ENCODE measurements at places on chromosomes 3 and 15.
A peak's percentile ranks its signal among the peaks of the same experiment; 100 is the strongest.

- no peak for DNase-seq
These were observed 94.3 kb downstream of the IGF2BP2 start for GRCh38 chr3:185730550-185730949.

- no peak for DNase-seq
These were observed 273.9 kb downstream of the IGSF11 start for GRCh38 chr3:118760585-118761290.

GRCh38 chr15:78421238-78421965 is 16.6 kb upstream of the IREB2 start:
- no peak for DNase-seq

GRCh38 chr3:126613479-126614188 is 41.3 kb downstream of the TXNRD3 start:
- no peak for DNase-seq

GRCh38 chr15:68220967-68221366 is 8.6 kb downstream of the CLN6 start:
- DNase-seq: no peak

DNA sequence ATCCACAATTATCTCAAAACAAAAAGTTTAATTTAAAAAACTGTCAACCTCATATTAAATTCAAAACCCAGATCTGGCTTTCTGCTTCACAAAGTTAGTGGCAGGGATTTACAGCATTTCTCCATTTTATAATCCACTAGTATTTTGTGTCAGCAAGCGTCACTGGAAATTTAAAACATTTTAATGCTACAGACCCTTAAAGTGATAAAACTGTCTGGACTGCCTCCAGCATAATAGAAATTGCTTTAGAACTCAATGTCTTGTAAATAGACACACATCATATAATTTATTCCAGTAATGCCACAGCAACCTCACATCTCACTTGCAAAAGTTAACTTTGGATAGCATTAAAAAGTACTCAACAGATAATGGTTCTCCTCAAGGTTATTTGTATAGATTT is 116.1 kb downstream of the ULK4 start:
- DNase-seq: no peak

DNA sequence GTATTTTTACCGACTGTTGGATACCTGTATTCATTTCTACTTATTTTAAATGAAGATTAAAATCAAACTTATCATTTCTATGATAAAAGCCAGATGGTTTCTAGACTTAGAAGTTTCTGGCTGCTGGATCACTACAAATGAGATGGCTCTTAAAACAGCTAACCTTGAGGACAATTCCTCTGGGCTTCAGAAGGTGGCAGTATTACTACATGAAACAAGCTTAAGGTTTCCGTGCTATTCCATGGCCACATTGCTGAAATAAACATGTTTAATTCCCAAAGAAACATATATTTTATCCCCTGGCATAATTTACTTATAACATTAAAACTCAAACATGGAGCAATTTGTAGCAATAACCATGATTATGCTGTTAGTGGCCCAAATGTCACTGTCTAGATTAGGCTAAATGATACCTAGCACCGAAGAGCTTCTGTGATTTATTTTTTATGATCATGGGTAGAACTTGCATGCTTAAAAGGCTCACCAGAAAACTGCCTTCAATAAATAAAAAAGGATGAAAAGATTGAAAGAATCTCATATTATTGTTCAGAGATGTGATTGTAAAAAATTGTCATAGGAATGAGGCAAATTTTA is 204.0 kb upstream of the NANOGP8 start:
- peak; percentile 65 for DNase-seq

- DNase-seq: no peak
These were observed 284.5 kb downstream of the XXYLT1 start for GRCh38 chr3:194986208-194987043.

- no peak for DNase-seq
These were observed 70.5 kb downstream of the NME9 start for GRCh38 chr3:138259126-138259525.

- DNase-seq: peak; percentile 82
These were observed at the start of gene C15orf61 for GRCh38 chr15:67521029-67521782. Gene C15orf61, plus strand, starts transcription at chr15:67521131. Its CDS starts 118 bp downstream, at chr15:67521249.

DNA sequence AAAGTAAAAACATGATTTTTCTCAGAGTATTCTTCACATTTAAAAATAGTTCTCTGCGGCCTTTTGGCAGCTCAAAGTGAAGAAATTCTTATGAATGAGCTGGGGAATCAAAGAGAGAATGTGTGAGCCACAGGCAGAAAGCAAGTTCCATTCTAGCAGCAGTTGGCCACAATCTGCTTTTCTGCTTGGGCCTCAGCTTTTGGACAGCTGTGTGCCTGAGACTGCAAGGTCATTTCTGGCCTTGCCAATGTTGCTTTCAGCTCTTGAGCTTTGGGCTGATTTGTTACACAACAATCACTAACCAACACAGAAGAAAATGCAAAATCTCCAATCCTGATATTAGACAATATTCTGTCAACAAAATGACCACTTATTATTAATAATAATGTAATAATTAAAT is 14.4 kb upstream of the TM4SF4 start:
- DNase-seq: no peak

DNA sequence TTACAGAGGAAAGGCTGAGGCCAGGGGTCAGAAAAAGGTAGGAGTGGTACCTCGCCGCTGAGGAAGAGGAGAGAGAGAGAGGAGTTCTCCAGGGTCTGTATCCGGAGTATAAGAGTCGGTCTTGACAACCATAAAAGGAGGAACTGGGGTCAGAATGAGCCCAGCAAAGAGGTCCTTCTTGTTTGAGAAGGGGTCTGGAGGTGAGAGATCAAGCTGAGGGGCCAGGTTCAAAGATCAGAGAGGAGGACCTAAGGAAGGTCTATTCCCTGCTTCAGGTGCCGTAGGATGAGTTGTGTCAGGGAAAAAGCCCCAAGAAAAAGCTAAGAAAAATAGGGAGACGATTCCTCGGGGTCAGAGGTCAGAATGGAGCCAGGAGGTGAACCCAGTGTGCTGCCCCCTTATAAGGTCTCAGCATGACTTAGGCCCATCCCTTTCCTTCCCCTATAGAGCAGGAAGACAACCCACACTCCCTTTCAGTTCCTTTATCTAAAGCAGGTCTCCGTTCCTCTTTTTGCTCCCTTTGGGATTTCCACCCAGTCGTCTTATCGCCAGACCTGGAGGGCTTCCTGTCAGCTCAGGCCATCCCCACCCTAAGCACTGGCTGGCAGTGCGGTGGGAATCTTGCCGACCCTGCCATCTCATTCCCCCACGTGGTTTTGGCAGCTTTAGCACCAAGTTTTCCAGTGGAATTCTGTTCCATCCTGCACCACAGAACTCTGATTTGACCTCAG is 651 bp downstream of the MTMR14 start:
- DNase-seq: no peak

- DNase-seq: no peak
These were observed 489.8 kb upstream of the PROK2 start for GRCh38 chr3:72274493-72275330.

- no peak for DNase-seq
These were observed 247.1 kb upstream of the LMCD1 start for GRCh38 chr3:8254489-8254888.

DNA sequence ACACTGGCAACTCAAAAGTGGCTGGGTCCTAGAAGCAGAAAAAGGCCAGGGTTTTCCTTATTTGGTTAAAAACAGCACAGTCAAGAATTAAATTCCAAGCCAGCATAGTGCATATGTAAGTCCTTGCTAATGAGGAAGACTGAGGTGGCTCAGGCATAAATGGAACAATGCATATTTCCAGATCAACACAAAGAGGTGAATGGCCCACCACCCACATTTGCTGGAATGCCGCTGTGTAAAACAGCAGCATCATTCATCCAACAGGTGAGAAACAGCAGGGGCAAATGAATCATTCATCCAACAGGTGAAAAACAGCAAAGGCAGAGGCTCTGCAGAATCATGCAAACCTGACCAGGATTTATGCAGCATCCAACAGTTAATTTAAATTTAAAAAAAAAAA is 32.9 kb downstream of the GPR176 start:
- no peak for DNase-seq

DNA sequence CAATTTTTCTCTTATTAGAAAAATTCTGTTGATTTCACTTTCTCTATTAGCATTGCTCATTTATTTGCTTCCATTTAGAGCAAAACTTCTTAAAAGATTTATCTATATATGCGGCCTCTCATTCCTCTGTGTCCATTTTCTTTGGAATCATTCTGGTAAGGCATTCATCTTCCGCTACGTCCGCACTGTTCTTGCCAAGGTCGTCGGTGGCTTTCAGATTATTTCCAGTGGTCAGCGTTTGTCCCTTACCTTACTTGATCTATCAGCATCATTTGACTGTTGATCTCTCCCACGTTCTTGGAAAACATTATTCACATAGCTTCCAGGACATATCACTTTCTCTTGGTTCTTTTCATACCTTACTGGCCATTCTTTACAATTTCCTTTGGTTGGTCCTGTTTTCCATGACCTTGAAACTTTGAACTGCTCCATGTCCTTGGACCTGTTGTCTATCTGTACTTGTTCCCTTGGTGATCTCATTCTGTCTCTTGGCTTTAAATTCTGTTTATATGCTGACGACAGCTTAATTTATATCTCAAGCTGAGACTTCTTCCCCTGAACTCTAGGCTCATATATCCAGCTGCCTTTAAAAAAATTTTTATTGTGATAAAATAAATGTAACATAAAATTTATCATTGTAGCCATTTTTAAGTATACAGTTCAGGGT is 54.5 kb downstream of the SLMAP start:
- no peak for DNase-seq

DNA sequence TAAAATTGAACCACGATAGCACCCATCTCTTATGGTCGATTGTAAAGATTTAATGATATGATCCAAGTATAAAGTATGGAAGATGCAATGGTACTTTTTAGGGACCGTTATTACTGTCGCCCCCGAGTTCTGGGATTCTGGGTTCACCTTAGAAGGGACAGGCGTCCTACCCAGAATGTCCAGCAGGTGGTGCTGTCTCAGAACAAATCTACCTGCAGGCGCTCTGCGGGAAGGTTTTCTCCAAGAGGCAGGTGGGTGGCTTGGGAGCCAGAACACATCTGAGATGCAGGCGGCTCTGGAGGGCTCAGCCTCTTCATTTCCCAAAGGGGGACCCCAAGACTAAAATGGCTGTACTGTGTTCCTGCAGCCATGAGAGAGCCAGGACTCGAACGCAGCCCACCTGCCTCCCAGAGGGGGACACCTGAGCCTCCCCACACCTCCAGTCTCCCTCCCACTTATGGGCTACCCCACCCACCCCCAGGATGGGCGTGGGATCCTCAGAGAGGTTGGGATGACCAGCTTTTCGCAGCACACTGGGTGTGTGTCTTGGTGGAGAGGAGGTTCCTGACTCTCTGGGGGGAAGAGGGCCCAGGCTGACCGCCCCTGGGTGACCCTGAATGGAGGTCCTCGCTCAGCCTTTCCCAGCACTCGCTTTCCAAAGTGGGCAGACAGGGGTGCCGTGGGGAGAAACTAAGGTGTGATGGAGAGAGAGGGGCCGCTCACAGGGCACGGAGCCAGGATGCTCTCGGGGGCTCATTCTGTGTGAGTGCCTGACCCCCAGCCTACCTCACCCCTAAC is 28.1 kb upstream of the CORO2B start:
- peak; percentile 22 for DNase-seq

- no peak for DNase-seq
These were observed 81.1 kb downstream of the CHSY1 start for GRCh38 chr15:101170568-101171350.

GRCh38 chr3:53044711-53045517 is 959 bp downstream of the SFMBT1 start:
- DNase-seq: peak; percentile 45

GRCh38 chr3:66195347-66195783 is 25.4 kb upstream of the SLC25A26 start:
- peak; percentile 33 for DNase-seq

DNA sequence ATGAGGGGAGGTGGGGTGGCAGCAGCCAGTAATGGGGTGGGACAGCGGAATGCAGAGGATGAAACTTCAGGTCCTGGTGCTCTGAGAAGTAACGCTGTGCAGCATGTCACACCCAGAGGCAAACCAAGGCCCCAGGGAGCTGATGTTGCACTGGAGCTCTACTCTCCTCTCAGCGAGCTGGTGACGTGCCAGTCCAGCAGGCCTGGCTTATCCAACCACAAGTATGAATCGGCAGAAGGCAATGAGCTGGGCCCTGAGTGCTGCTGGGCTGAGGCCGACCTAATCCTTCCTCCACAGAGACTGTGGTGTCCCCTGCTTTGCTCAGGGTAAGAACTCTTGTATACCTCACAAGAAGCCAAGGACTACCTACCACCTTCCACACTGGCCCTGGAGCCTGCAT is 30.5 kb downstream of the CD86 start:
- DNase-seq: no peak

DNA sequence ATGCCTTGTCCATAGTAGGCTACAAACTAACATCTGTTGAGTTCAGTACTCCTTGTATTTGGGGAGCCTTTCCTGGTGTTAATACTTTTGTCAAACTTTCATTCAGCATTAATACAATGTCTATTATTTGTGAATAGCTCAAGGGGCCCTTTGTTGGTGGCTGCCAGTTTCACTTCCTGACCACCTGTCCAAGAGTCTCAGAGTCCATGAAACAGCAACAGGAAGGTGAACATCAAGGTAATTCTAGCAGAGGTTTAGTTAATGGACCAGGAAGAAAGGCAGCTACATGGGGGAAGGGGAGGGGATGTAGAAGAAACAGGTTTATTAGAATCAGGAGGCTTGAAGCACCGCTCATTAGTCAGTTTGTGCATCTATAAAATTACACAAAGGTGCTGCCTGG is 386.9 kb downstream of the PDCD6IP start:
- no peak for DNase-seq

GRCh38 chr3:129552287-129553050 is 9.5 kb downstream of the H1-8 start:
- DNase-seq: no peak

GRCh38 chr3:119356646-119357045 is 62.5 kb downstream of the ARHGAP31 start:
- no peak for DNase-seq

GRCh38 chr3:109772520-109772919 is 435.2 kb upstream of the DPPA4 start:
- DNase-seq: no peak

DNA sequence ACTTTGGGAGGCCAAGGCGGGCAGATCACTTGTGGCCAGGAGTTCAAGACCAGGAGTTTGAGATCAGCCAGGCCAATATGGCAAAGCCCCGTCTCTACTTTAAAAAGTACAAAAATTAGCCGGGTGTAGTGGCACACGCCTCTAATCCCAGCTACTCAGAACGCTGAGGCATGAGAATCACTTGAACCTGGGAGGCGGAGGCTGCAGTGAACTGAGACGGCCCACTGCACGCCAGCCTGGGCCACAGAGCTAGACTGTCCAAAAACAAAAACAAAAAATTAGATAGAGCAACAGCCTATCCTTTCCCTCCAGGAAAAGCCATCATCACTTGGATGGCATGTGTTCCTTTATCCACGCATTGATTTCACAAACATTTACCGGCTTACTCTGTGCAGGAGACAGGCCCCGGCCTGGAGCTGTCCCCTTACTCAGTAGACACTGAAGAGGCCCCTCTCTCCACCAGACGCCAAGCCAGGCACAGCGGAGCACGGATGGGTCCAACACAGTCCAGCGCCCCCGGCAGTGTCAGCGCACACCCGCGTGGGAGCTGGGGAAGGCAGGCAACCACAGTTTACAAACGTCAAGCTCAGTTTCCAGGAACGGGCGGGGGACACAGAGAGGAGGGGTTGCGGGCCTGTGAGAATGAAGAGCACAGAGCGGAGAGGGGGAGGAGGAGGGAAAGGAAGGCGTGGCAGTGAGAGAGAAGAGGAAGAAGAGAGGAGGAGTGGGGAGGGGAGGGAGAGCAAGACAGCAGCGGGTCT is 3.1 kb downstream of the GP5 start:
- peak; percentile 8 for DNase-seq

GRCh38 chr3:72421126-72421525 is 427.1 kb downstream of the SHQ1 start:
- DNase-seq: no peak

GRCh38 chr3:111702996-111703985 is 108.1 kb upstream of the ZBED2 start:
- DNase-seq: no peak

Data from NCI-H526 treated with DMSO at 0.1 percent for 48 hours (cell line).